ENCODE measurements at places on chromosomes 12 and 14. TPM values are rescaled to one million over a fixed set of nuclear protein-coding genes. Genes with fewer than 3 reads are reported as not detected.

MYL2 gene
- total RNA-seq = not detected

TMPRSS12 gene
- not detected for total RNA-seq

SLCO1C1 gene
- total RNA-seq = not detected

OAS1 gene
- 18.1 TPM for total RNA-seq

NPAS3 gene
- total RNA-seq = not detected

SERPINA9 gene
- not detected for total RNA-seq

PPP1R1A gene
- total RNA-seq = 9.2 TPM

ABCD2 gene
- not detected for total RNA-seq

MYF5 gene
- not detected for total RNA-seq

ARHGEF25 gene
- total RNA-seq = 43.3 TPM

- no peak for DNase-seq
These were observed 123.0 kb downstream of the GLT1D1 start for GRCh38 chr12:128976120-128976738.

DNA sequence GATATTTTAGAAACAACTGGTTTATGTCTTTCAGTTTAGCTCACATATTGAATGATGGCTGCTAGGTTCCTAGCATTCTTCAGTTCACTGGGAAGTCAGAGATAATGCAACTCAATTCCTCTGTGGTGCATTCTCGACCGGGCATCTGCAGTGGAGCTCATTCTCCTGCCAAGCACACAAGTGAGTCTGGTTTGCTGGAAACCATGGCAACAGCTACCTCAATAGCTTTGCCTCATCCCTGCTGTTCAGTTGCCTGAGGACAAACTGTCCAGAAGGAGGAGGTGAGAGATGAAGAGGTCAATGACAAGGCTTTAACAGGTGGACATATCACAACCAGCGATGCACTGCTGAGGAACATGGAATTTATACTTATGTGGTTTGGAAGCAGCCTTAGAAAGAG is 816.9 kb downstream of the AACS start:
- no peak for DNase-seq

DNA sequence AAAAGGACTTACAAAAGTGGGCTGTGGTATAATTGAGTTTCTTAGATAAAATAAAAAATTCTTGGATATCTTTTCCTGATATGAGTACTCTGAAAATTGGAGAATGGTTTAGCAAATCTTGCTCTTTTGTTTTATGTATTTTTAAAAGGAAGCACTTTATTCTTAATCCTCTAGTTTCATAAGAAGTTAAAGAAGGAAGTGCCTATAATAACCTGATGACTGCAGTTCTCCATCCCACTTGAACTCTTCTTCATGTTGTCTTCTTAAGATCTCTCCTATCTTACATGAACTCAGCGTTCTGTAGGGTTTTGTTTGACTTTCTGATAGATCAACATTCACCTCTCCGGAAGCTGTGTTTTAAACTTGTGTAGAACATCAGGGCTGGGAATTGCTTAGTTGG is 271.0 kb downstream of the ERC1 start:
- DNase-seq = no peak

DNA sequence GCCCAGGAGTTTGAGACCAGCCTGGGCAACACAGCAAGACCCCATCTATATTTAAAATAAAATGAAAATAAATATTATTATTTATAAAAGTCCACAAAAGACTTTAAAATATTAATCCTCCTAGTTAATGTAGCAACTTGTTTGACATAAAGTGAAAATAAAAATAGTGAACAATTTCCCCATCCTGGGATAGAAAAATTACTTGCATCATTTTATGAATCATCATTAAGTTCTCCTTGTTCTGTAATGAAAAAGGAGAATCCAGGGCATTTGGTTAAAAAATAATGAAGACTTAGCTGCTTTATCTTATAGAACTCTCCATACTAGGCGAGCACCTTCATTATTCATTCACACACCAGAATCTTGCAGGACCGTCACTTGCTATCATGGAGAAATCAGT is 66.1 kb downstream of the ELK3 start:
- no peak for DNase-seq

GRCh38 chr14:96275177-96276112 is 19.4 kb downstream of the BDKRB1 start:
- no peak for DNase-seq

- DNase-seq = no peak
These were observed 179.6 kb upstream of the LMO3 start for GRCh38 chr12:16785524-16785923.
